ENCODE measurements at places on chromosomes 4 and X. TPM values are rescaled to one million over a fixed set of nuclear protein-coding genes. Genes with fewer than 3 reads are reported as not detected.

The ATP10D gene
- polyA plus RNA-seq: 4.5 TPM

The ANK2 gene
- 52.0 TPM for polyA plus RNA-seq

The CTAG2 gene
- polyA plus RNA-seq: not detected

The ADH5 gene
- 201 TPM for polyA plus RNA-seq

The NALF2 gene
- polyA plus RNA-seq: 5.4 TPM

The CT45A7 gene
- polyA plus RNA-seq: not detected

The RBMXL3 gene
- not detected for polyA plus RNA-seq

The DCTD gene
- polyA plus RNA-seq: 26.9 TPM

The ARSJ gene
- not detected for polyA plus RNA-seq

The LUZP4 gene
- polyA plus RNA-seq: not detected

The FAM9B gene
- polyA plus RNA-seq: not detected

The H2BW2 gene
- polyA plus RNA-seq: not detected

The MAPK10 gene
- 147 TPM for polyA plus RNA-seq

The MBTPS2 gene
- 11.5 TPM for polyA plus RNA-seq

The SLC9B2 gene
- 36.9 TPM for polyA plus RNA-seq

The HPRT1 gene
- 13.2 TPM for polyA plus RNA-seq

The SOD3 gene
- polyA plus RNA-seq: not detected

The RELL1 gene
- 1.7 TPM for polyA plus RNA-seq

The NR3C2 gene
- polyA plus RNA-seq: 0.06 TPM

The GYG2 gene
- polyA plus RNA-seq: 6.3 TPM

The DCX gene
- polyA plus RNA-seq: 206 TPM

The HOPX gene
- 2.0 TPM for polyA plus RNA-seq

The PFKFB1 gene
- polyA plus RNA-seq: 0.51 TPM

The MAGEB10 gene
- not detected for polyA plus RNA-seq

The DCAF4L1 gene
- polyA plus RNA-seq: 0.42 TPM

The GAGE2A gene
- polyA plus RNA-seq: not detected

The KDR gene
- not detected for polyA plus RNA-seq

The NAA11 gene
- polyA plus RNA-seq: not detected

The RNF150 gene
- polyA plus RNA-seq: 15.0 TPM

The PCSK1N gene
- polyA plus RNA-seq: 243 TPM

The MAGEA4 gene
- not detected for polyA plus RNA-seq

The APELA gene
- not detected for polyA plus RNA-seq

The UGT2A3 gene
- polyA plus RNA-seq: not detected

The ERCC6L gene
- polyA plus RNA-seq: 0.12 TPM

The GAGE12J gene
- polyA plus RNA-seq: not detected

The EDA gene
- polyA plus RNA-seq: 1.3 TPM

The SERPINA7 gene
- not detected for polyA plus RNA-seq

The EIF1AX gene
- 67.1 TPM for polyA plus RNA-seq

The CXXC4 gene
- polyA plus RNA-seq: 127 TPM

The SYTL4 gene
- 0.11 TPM for polyA plus RNA-seq

The FATE1 gene
- not detected for polyA plus RNA-seq

The FRG2 gene
- polyA plus RNA-seq: not detected

The NSG1 gene
- 921 TPM for polyA plus RNA-seq

The SLC10A3 gene
- polyA plus RNA-seq: 6.0 TPM

The RASSF6 gene
- not detected for polyA plus RNA-seq

The SPANXN3 gene
- polyA plus RNA-seq: not detected

The NLRP2B gene
- not detected for polyA plus RNA-seq

The GDPD2 gene
- polyA plus RNA-seq: 0.84 TPM

The DIPK2B gene
- polyA plus RNA-seq: not detected
